ENCODE measurements at places on chromosomes 1 and 21.

- no peaks in the 10 kb centered on the region for H3K4me1 ChIP-seq
- H3K27ac ChIP-seq: no peak overlapping the region
- peak; percentile 34 for DNase-seq
- no peaks in the 10 kb centered on the region for H3K27me3 ChIP-seq
- H3K4me3 ChIP-seq: no peak overlapping the region
Measured at GRCh38 chr21:32578107-32578691, 7.1 kb downstream of the TCP10L start.

GRCh38 chr1:230068621-230068873 is 1.5 kb downstream of the GALNT2 start:
- no peak for DNase-seq
- peaks cover 60% of the 10 kb centered on the region for H3K4me1 ChIP-seq
- H3K36me3 ChIP-seq: peaks cover 4% of the 10 kb centered on the region
- H3K4me3 ChIP-seq: peak overlapping the region; percentile 88
- H3K27me3 ChIP-seq: no peaks in the 10 kb centered on the region

DNA sequence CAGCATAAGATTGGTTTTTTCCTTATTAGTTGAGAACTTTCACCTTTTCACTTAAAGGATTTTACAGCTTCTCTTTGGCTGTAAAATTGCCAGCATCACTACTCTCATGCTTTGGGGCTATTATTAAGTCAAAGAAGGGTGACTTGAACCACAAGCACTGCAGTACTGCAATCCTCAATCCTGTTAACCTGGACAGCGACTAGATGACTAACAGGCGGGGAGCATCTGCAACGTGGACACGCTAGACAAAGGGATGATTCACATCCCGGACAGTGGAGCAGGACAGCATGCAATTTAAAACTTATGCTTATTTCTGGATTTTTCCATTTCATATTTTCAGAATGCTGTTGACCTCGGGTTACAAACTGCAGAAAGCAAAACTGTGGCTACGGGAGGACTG is 8.1 kb downstream of the ARV1 start:
- H3K27ac ChIP-seq: no peak overlapping the region
- H3K36me3 ChIP-seq: peaks cover 25% of the 10 kb centered on the region
- no peak for DNase-seq
- H3K4me1 ChIP-seq: peaks cover 13% of the 10 kb centered on the region
- no peaks in the 10 kb centered on the region for H3K27me3 ChIP-seq

DNA sequence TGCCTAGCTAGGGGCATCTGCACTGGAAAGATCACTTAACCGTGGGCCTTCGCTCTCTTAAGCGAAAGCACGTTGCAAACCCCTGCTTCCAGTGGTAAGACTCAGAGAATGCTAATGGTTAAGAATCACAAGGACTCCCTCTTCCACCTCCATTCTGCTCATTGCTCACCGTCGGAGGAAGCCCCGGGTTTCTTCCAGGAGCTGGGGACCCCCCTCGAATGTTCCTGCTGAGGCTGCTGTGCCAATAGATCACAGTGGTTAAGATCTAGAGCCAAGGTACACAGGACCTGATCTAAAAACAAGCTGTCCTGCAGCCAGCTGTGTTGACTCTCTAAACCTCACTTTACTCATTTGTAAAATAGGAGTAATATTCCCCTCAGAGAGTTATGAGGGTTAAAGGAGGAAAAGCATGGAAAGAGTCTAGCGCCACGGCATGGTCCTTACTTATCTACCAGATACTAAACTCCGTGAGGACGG is 765 bp downstream of the VAMP3 start:
- peak; percentile 10 for DNase-seq
- peak overlapping the region; percentile 83 for H3K4me3 ChIP-seq
- peaks cover 11% of the 10 kb centered on the region for H3K36me3 ChIP-seq
- peaks cover 6% of the 10 kb centered on the region for H3K27me3 ChIP-seq
- peaks cover 34% of the 10 kb centered on the region for H3K4me1 ChIP-seq
- peak overlapping the region; percentile 39 for H3K27ac ChIP-seq

Measured in activated naive CD4-positive, alpha-beta T cell treated with anti-CD3 and anti-CD28 coated beads for 36 hours (primary cell).